NCI-H1092 treated with DMSO at 0.1 percent for 48 hours (cell line): ENCODE measurements at places on chromosomes 4 and X.

- no peak for DNase-seq
Measured at GRCh38 chr4:80185787-80186548, 11.3 kb upstream of the PRDM8 start.

DNA sequence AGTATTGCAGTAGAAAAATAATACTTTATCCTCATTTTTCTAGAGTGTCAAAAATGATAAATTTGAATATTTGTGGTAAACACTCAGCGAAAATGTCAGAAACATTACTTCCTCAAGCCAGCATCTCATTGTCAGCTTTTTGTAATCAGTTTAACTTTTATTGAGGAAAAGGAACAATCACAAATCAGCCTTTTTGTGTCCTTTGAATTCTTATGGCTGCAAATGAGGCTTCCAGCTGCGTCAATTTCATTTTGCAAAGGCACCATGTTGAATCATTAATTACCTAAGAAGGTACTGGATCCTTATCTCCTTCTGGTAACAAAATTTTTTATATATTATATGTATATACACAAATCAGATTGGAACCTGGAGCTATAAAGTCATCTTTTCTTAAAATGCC, 442.6 kb upstream of the CPEB2 start:
- DNase-seq = no peak

GRCh38 chr4:83516042-83516772, 19.7 kb upstream of the GPAT3 start:
- no peak for DNase-seq

GRCh38 chr4:98963538-98964433, 31.7 kb upstream of the METAP1 start:
- DNase-seq = no peak

DNA sequence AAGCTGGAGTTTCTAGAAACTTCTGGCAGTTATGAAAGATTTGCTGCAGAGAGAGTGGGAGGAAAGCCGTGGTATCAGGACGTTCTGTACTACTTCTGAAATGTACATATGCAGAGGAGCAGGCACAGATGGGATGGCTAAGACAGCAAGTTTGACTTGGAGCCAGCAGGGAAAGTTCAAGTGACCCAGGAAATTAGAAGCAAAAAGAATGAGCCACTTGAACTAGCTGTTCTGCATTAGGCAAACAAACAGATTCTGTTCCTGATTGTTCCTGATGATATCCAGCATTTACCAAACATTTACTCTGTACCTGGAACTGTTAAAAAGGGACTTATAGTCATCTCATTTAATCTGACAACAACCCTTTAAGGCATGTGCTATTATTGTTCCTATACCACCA, 41.4 kb upstream of the CXCL13 start:
- no peak for DNase-seq

- DNase-seq = no peak
Measured at GRCh38 chrX:125291124-125291523, 28.5 kb upstream of the TEX13C start.

- no peak for DNase-seq
Measured at GRCh38 chrX:31845003-31845402, 773.2 kb upstream of the FTHL17 start.
